ENCODE measurements at places on chromosomes 3 and 15.

GRCh38 chr15:59349680-59350420, 22.8 kb downstream of the MYO1E start:
- no peak for DNase-seq

DNA sequence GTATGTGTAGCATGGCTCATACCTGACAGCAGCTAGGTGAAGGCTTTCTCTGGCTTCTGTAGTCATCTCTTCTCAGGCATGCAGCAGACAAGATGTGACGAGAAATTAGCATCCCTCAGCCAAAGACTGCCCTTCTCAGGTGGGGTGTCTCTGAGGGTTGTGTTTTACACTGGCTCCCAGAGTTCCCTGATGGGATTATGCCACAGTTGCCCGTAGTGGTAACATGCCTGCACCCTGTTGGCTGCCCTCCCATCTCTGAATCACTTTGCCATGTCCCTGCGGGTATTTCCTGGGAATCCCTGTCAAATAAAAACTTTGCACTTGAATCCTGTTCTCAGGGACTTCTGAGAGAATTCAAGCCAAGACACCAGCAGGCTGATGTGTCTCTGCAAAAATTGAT, 70.5 kb downstream of the LRTM1 start:
- DNase-seq = no peak

DNA sequence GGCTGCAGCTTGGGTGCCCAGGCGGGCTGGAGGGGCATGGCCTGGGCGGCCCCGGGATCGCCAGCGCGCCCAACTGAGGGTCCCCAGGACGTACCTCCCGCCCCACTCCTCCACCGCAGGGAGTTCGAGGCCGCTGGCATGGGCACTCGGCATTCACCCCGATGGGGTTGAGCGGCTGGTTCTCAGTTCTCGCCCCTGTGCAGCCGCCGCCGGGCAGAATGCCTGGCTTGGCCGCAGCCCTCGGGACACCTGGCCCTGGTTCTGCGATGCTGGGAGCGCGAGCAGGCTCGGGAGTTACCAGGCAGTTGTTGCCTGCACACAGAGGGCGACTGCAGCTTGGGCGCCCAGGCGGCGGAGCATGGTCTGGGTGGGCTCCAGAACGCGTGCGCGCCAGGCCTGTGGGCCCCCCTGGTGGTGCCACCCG, 121.4 kb downstream of the LMLN start:
- DNase-seq = peak; percentile 33

GRCh38 chr3:64502284-64502683, 185.5 kb downstream of the ADAMTS9 start:
- no peak for DNase-seq

GRCh38 chr3:31402117-31402516, 130.6 kb upstream of the STT3B start:
- no peak for DNase-seq

GRCh38 chr3:195542316-195542697, 818 bp downstream of the PPP1R2 start:
- no peak for DNase-seq

GRCh38 chr3:2655229-2655701, 454.9 kb downstream of the IL5RA start:
- DNase-seq = no peak

- no peak for DNase-seq
Observed at GRCh38 chr3:66415867-66416428, 84.9 kb downstream of the LRIG1 start.

DNA sequence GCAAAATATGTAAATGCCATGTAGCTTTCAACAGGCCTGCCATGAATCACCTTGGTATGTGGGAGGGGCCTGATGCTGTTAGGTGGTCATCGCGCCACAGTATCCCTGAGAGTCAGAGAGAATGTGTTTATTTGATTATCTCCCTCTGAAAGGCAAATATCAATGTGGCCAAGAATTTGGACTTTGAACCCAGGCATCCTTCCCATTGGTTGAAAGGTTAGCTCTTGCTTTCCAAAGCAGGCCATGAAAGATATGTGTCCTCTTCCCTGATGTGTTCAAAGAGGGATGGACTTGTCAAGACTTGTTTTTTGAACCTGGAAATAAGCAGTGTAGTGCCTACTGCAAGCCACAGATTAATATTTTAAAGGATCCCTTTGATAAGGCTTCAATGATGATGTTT, 36.7 kb downstream of the SRP14 start:
- DNase-seq = no peak

- DNase-seq = no peak
Observed at GRCh38 chr3:99761415-99762165, 56.1 kb upstream of the CMSS1 start.

All from neural progenitor cell (in vitro differentiated cells).